ENCODE measurements at places on chromosomes 3 and 15. TPM values are rescaled to one million over a fixed set of nuclear protein-coding genes. Genes with fewer than 3 reads are reported as not detected.

- no peak for DNase-seq
Observed at GRCh38 chr3:23389686-23390085, 186.6 kb downstream of the UBE2E2 start.

GRCh38 chr15:94670438-94671034, 439.2 kb downstream of the MCTP2 start:
- DNase-seq = peak; percentile 44

DNA sequence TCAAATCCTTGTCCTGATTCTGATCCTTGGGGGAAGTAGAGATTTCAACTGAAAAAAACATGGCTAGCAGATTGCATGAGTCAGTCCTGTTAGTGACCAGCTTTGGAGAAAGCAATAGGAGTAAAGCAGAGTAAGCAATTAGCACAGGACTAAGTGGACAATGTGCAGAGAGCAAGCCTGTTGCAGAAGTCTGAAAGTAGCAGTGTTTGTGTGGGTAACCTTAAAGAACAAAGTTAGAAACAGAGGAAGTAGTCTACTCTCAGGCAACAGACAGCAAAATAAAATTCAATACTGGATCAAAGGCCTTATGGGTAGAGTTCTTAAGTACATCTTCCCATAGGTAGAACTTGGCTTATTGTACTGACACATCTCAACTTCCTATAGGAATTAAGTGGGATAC, 916.8 kb downstream of the CADM2 start:
- DNase-seq = no peak

DNA sequence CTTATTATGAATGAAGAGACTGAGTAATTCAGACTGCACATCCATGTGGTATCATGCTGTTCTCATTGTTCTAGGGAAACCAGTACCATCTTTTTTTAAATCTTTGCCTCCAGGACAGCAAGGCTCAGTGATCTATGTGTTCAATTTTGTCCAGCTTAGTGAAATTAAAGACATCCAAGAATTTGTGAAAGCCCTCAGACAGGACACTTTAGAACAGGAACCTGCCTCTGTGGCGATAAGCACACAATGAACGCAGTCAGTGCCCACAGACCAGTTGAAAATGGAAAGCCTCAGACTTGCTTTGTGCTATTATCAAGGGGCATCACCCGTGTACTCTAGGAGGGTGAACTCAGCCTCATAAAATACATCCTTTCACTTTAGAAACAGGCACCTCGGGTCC, 20.1 kb downstream of the EID1 start:
- no peak for DNase-seq

The LINGO1 gene
- polyA plus RNA-seq = 11.1 TPM

The SHC4 gene
- 1.7 TPM for polyA plus RNA-seq

- no peak for DNase-seq
Observed at GRCh38 chr3:19148768-19149091, 420 bp downstream of the KCNH8 start.

All from hindlimb muscle (tissue), 1 donor.